ENCODE measurements at places on chromosomes 11 and 22.

- DNase-seq, result no peak
Measured at GRCh38 chr11:11411401-11411985, 58.4 kb upstream of the CSNK2A3 start.

DNA sequence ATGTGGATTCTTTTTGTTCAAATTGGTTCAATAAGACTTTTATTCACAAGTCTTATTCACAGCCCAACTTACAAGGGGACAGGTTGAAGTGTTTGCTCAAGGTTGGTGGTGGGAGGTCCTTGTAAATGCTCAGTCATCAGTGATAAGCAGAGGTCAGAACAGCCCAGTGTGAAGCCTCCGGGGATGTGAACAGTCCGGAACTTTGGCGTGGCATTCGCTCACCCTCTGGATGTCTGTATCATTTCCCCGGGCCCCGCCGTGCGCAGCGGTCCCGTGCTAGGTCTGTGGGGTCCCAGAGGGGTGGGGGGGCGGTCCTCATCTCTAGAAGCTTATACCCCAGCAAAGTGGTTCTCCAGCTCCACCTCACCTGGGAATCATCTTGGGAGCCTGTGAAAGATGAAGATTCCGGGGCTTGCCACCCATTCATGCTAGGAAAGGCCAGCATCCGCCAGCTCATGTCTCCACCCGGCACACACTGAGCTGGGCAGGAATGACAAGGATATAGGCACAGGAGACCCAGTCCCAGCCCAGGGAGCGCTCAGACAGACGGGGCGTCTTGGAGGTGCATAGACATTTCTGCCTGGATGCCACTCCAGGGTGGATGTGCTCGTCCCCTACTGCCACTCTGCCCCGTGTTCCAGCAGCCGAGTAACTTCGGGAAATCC lies 327.5 kb downstream of the TBC1D22A start:
- no peak for DNase-seq

DNA sequence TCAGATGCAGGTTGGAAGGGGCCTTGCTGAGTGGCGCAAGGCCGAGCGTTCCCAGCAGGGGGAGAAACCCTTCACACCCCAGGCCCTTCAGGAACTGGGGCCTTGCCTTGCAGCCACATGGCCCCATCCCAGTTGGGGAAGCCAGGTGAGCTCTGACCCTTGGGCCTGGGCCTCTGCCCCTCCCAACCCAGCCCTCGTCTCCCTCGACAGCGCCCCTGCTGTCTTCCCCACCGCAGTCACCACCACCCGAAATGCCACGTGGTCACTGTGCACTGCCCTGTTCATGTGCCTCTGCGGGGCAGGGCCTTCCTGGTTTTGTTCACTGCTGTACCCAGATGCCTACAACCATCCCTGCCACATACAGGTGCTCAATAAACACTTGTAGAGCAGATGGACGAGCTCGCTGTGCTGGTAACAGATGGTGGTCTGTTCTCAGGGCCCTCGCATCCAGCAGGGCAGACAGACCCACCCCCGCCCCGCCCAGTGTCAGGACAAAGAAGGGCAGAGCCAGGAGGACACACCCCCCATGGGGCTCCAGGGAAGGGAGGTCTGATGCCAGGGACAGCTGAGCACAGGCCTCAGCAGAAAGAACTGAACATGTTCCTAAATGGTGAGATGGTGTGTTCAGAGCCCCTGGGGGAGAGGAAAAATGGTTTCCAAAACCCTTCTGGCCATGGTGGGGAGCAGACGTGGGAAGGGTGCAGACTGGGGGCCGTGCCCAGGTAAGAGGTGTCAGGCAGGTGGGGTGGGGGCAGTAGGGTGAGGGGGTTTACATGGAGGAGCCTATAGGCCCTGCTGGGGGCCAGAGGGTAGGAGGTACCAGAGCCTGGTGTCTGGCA lies 3.7 kb downstream of the POLR2L start:
- DNase-seq, result no peak

DNA sequence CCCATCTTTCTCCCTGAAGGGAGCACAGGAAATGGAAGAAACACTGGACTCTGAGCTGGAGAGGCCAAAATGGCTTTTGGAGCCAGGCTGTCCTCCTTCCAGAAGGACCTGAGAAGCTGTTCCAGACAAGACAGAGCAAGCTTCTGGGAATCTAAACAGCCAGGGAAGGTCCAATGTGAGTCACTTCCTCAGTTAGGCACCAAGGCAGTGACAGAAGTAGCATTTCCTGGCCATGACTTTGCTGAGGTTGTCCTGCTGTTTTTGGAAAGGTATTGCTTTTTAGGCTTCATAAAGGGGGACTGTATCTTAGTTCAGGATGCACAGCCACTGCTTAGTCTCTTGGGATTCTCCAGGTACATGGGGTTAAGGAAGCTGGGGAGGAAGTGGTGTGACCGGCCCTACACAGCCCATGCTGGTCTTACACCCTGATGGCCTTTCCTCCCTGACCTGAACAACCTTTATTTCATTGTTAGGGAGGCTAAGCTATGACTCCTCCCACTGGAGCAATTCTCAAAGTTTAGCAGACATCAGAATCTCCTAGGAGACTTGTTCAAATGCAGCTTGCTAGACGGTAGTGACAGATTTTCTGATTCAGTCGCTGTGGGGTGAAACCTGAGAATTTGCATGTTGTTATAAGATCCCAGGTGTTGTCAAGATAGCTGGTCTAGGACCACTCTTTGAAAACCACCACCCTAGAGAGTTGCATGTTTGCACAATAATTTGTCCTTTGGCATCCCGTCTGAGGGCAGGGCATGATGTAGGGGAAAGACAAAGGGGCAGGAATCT lies 6.8 kb upstream of the INSC start:
- DNase-seq, result no peak

DNA sequence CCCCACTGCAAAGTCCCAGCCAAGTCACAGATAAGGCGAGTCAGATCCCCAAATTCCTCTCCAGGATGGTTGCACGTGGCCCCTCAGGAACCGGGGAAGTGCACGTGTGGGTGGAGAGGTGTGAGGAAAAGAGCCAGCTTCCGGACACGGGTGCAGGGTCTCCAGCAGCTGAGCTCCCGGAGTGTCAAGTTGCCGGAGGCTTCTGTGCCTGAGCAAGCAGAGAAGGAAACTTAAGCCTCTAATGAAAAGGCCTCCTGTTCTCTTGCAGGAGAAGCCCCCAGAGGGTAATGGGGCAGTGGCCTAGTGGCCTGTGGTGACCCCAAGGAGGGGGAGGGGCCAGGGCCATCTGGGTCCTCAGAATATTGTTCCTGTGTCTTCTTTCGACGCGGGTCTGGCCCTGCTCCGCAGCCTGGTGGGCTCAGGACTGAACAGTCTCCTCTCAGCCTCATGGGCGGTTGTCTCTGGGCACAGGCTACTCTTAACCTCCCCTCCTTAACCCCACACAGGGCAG lies 147.9 kb downstream of the FEZ1 start:
- no peak for DNase-seq

DNA sequence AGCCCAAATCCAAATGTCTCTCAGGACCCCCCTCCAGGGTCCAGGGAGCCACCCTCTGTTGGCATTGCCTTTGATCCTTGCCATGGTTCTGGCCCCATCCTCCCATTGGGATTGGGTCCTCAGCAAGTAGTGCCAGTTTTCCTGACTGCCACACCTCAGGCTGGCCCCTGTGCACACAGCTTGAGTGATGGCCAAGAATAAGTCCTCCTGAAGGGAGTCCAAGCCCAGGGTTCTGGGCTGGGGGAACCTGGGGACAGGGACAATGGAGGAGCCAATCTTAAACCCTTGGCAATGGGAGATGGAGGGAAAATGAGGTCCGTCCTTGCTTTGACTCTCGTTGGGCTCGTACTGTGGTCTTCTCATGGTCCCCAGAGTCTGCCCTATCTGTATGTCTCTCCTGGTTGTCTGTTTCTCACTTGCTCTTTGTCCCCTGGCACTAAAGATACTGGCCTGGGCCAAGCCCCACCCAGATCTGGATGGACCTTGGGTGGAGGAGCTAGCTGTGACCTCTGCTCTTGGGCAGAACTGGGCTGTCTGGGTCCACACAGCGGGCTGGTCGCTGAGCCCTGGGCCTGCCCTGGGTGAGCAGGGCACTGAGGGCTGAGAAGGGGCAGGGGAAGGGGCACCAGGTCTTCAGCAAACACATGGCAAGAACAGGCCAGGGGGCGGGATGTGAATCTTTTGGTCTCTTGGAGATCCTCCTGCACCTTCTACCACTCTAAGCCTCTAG lies 2.9 kb downstream of the SOX10 start:
- peak; percentile 53 for DNase-seq

- no peak for DNase-seq
Measured at GRCh38 chr22:31943206-31943977, 943 bp upstream of the YWHAH start.

GRCh38 chr11:10567446-10567845 lies 1.0 kb downstream of the LYVE1 start:
- no peak for DNase-seq

GRCh38 chr11:87428266-87428665 lies 390.5 kb downstream of the TMEM135 start:
- no peak for DNase-seq

- no peak for DNase-seq
Measured at GRCh38 chr22:48433647-48434046, 1394.0 kb downstream of the BRD1 start.
